ENCODE measurements at places on chromosomes 6 and 20. TPM values are rescaled to one million over a fixed set of nuclear protein-coding genes. Genes with fewer than 3 reads are reported as not detected.

The RAE1 gene
- polyA plus RNA-seq = 46.4 TPM

The DTNBP1 gene
- 45.0 TPM for polyA plus RNA-seq

The CFAP206 gene
- polyA plus RNA-seq = 4.4 TPM

The AKAP12 gene
- polyA plus RNA-seq = 94.8 TPM

The NMBR gene
- 4.1 TPM for polyA plus RNA-seq

The SRMS gene
- 0.22 TPM for polyA plus RNA-seq

The KHDC1L gene
- polyA plus RNA-seq = 1.6 TPM

The AGER gene
- 15.2 TPM for polyA plus RNA-seq

The CST2 gene
- polyA plus RNA-seq = not detected

The SGK2 gene
- polyA plus RNA-seq = 10.4 TPM

The LINC00237 gene
- 15.0 TPM for polyA plus RNA-seq

The OR12D2 gene
- polyA plus RNA-seq = not detected

The CYP24A1 gene
- polyA plus RNA-seq = 1.2 TPM

The ATP9A gene
- 157 TPM for polyA plus RNA-seq

The RCAN2 gene
- 80.3 TPM for polyA plus RNA-seq

The SLC22A3 gene
- 8.0 TPM for polyA plus RNA-seq

The GSTA1 gene
- not detected for polyA plus RNA-seq

The CD109 gene
- polyA plus RNA-seq = 6.4 TPM
